ENCODE measurements at places on chromosomes 7 and 10.

DNA sequence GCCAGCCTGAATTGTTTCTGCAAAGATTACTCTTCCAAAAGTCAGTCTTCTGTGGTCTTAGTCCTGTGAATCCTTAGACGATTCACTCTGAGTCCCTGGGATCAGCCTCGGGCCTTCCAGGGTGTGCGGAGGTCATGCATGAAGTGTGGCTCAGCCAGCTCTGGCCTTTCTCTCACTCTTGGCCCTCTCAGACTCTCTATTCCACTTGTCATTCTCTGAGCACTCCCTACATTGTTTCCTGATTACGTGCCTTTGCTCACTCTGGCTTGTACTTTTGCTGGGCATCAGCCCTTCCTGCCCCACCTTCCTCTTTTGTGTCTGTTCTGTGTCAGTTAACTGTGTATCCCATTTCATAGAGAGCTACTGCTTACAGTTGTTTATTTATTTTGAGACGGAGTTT, 36.0 kb downstream of the CCNY start:
- DNase-seq: peak; percentile 80

DNA sequence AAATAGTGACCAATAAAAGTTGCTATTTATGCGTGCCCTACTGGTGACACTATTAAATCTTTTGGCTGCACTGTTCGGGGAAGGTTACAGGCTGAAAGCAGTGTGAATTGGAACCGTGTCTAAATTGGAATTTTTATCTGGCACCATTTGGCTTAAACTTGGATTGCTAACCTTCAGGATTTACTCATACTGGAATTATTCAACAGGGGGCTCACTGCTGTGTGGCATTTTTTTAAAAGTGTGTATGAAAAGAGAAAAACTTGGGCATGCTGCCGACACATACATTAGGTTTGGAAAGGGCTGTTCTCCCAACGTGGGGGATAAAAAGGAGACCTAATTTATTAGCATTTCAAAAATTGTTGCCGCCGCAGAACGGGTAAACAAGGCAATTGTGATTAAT, 537.9 kb upstream of the MGMT start:
- no peak for DNase-seq

- no peak for DNase-seq
Measured at GRCh38 chr10:13450069-13450468, 78.7 kb downstream of the BEND7 start.

GRCh38 chr7:84187813-84188510, 6.6 kb downstream of the SEMA3A start:
- no peak for DNase-seq

DNA sequence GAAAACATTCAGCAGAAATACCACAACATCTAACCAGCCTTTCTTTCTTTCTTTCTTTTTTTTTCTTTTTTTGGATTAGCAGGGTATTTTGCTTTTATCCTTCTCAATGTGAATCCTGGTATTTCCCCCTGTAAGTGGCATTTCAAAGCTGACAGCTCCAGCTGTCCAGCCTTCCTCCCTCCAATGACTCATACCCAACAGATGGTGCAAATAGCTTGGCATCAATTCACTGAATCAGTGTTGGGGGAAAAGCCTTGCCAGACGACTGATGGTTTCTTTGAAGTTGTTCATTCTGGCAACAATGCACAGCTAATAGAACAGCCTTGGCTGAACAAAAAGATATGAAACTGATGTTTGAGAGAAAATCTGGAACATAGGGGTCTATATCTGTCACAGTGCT, 316.8 kb upstream of the STEAP1 start:
- DNase-seq: no peak

GRCh38 chr7:29345590-29345989, 151.0 kb downstream of the CHN2 start:
- no peak for DNase-seq

- DNase-seq: no peak
Measured at GRCh38 chr7:135744938-135745702, 3.5 kb downstream of the FAM180A start.

- DNase-seq: no peak
Measured at GRCh38 chr7:105512415-105512814, 9.7 kb downstream of the PUS7 start.

DNA sequence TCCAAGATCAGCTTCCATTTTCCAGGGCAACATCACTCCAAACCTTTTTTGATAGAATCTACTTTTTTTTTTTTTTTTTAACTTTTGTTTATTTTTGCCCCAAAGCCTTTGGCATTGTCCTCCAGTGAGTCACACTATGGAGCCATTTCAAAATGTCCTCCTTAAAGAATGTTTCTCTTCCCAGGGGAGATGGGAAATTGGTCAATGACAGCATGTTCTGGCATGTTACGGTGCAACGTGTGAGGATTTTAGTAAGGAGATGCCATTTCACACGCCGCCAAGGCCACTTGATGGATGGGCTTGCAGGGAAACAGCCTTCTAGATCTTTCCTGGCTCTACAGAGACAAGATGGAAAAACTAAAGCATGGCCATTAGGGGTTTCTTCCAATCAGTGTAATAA, 30.7 kb upstream of the TRIL start:
- DNase-seq: no peak

GRCh38 chr7:132001146-132001545, 444.7 kb upstream of the PODXL start:
- no peak for DNase-seq

GRCh38 chr7:90180649-90181048, 26.4 kb downstream of the STEAP1 start:
- DNase-seq: no peak

DNA sequence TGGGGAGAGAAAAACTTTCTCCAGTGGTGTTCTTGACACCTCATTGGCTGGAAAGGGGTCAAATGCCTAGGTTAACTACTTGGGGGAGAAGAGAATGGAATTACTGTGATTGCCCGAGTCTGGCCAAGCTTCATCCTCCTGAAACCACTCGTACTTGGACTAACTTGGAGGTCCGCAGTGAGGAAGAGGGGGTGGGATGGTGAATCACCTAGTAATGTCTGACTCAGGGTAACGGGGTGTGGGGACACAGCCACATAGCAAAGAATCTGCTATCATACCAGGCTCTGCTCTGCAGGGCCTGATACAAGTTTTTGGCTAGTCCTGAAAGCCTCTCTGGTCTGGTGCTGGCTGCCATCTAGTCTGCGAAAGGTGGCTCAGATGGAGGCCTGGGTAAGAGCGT, 190.9 kb downstream of the RPS24 start:
- DNase-seq: no peak

DNA sequence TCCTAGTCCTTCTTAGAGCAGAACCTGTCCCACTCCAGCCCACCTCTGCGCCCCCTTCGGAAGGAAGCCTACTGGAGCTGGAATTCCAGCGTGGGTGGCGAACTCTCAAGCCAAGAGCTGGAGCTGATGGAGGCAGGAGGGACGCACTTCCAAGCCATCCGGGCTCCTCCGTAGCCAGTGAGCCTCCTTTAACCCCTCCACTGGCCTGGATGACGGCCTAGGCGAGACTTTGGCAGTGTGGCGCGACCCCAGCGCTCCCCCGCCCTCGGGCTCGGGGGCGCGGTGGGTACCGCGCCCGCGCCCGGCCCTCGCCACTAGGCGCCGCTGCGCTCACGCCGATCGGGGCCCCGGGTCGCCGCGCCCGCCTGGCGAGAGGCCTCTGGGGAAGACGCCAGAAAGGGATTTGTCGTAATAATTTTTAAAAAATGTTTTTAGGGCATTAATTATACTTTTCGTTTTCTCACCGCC, 5.1 kb upstream of the EMX2 start:
- no peak for DNase-seq

GRCh38 chr7:110309941-110310340, 781.0 kb upstream of the LRRN3 start:
- no peak for DNase-seq

DNA sequence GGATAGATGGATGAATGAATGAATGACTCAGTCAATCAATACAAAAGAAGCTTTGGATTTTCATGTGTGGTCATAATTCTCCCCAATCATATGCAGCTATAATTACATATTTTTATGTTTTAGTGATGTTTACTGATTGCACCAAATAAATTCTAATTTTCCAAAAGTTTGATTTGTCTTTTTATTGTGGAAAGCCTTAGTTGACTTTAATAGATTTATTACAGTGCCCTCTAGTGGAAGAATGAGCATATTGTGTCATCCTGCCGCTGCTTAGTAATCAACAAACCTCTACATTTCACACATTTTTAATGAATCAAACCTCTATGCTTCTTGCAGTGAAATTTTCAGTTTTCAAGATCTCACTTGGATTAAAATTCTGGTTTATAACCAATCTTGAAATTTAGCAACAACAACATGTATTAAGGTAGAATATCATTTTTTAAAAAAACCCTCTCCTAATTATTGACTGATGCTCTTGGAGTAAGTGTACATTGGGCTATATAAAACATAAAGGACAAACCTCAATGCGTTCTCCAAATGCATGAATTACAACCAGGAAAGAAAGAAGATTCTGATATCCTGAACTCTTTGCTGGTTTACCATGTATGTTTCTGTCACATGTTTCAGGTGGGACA, 55.6 kb upstream of the PNLIP start:
- no peak for DNase-seq

DNA sequence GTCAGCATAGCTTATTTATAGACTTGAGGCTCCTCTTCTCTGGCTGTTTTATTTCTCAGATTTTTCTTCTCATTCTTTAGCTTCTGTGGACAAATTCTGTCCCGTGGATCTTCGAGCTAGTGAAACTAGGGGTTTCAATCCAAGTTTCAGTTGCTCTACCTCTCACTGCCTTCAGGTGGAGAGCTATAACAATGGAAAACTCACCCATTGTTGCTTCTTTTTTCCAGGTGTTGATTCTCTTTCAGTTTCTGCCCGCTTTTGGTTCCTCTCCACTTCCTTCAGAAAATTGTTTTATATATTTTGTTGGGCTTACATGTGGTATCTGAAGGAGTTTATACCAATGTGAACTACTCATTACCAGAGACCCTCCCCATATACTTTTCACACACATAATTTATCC, 266.1 kb downstream of the TCF7L2 start:
- peak; percentile 58 for DNase-seq

- no peak for DNase-seq
Measured at GRCh38 chr10:71424496-71425194, 27.9 kb downstream of the CDH23 start.

GRCh38 chr7:129845972-129846327, 106.8 kb downstream of the UBE2H start:
- no peak for DNase-seq

DNA sequence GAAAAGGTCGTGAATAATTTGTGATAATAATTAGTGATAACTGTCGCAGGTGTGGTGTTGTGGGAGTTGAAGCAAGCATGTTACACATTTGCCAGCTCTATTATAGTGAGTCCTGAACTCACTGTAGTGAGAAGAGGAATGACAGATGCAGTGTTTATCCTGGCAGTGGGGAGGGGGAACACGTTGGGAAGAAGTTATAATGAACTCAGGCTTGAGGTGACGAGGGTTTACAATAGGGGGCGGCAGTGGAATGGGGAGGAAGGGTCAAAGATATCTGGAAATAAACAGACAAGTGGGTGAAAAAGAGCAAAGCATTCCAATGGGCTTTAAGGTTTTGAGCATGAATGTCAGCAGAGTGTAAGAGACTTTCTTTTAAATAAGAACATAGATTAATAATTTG, 49.6 kb downstream of the ITPRID1 start:
- DNase-seq: no peak

Data from bone marrow (tissue), 2 donors.